ENCODE measurements at places on chromosomes 4 and X.

- DNase-seq = no peak
Observed at GRCh38 chrX:39514801-39515200, 583.0 kb downstream of the BCOR start.

DNA sequence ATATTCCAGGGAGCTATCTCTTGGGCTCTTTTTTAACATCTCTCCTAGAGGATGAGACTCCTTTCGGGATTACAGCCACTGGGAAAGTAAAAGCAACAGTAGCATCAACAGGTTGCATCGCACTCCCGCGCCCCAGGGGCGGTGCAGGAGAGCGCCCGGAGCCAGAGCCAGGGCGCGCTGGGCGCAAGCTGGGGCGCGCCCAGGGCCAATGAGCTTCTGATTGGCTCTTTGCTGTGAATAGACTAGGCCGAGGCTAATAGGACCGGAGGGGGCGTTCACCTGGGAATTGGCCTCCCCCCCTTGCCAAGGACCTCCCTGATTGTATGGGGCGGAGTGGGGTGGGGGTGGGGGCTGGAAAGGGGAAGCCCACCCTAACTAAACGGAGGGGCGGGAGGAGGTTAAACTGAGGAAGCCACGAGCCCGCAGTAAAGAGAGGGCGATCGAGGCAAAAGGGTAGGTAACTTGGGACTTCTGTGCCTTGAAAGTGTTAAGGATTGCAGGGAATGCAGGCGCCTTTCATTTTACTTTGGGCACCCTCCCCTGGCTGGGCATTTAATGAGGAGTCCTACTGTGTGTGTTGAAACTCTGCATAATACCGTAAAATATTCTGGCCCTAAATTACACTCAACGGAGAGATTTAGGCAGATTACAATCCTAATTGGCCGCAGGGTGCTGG is 1.1 kb upstream of the ATOH1 start:
- no peak for DNase-seq

- DNase-seq = no peak
Observed at GRCh38 chrX:69234624-69235023, 69.4 kb upstream of the PJA1 start.

GRCh38 chr4:179353786-179354185 is 1911.5 kb upstream of the AGA start:
- DNase-seq = no peak

- no peak for DNase-seq
Observed at GRCh38 chr4:78345237-78345636, 206.3 kb upstream of the ANXA3 start.

DNA sequence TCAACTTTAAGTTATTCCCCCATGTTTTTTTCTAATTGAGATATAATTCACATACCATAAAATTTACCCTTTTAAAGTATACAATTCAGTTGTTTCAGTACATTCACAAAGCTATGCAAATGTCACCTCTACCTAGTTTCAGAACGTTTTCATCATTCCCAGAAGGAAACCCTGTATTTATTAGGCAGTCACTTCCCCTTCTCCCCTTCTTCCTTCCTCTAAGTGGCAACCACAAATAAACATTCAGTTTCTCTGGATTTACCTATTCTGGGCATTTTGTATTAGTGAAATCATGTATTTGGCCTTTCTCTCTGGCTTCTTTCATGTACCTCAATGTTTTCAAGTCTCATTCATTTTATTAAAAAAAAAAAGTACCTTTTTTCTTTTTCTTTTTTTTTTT is 101.9 kb downstream of the TET2 start:
- DNase-seq = no peak

DNA sequence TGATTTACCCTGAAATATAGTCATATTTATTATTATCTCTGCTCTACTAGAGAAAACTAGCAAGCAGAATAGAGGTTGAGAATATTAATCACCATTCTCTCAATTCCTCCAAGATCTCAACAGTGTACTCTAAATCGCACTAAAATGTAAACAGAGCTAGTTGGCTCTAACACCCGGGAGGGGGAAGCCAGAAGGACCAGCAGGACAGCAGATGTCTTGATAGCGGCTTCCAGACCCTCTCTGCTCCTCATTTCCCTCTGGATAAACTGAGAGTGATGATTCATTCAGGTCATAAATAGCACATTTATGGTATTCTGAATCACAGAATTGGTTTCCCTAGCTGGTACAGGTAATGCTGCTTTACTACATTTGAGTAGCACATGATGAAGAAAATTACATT is 82.5 kb downstream of the TBC1D9 start:
- no peak for DNase-seq

DNA sequence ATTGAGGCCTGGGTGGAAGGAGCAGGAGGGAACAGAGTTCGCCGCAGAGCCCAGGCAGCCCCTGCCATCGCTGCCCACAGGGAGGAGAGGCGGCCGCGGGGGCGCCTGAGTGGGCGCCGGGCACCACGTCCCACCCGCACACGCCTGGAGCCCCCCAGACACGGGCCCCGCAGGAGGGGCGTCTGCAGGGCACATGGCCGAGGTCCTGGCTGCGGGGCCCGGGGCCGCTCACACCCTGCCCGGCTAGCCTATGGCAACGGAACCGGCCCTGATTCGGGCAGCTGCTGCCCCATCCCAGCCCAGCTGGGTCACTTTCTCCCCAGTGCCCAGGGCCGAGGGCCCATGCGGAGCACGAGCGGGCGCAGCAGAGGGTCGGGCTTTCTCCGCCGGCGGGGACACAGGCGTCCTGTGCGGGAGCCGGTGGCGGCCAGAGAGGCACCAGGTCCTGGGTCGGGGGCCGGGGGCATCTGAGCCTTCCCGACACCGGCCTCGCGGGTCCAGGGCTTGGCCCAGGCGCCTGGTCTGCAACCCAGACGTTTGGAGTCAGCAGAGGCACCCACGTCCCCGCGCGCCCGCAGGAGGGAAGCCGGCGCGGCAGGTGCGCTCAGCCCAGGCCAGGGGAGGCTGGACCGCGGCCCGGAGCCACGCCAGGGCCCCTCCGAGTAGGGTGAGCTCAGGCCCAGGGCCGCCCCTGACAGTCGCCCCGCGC is 91.2 kb downstream of the FAM53A start:
- DNase-seq = no peak

GRCh38 chr4:89099034-89099433 is 12.3 kb upstream of the TIGD2 start:
- DNase-seq = no peak

DNA sequence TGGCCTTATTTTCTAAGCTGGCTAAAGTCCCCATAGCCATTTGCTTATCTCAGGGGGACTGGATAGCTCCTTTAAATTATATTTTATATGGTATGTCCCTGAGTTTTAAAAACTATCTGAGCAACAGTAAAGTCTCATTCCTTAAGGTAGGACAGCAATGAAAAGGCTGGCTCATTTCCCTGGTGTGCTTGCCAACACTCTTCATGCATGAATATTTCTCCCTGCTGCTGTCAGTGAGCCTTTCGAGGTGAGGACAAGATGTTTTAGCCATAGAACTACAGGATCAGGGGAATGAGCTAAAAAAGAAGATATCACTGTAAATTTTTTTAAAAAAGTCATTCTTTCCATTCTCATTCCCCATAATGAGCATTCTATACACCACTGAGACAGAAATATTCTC is 427.3 kb upstream of the FAM241A start:
- no peak for DNase-seq

- no peak for DNase-seq
Observed at GRCh38 chr4:166501941-166502382, 628.9 kb downstream of the TLL1 start.

GRCh38 chr4:102036619-102037376 is 246.3 kb downstream of the BANK1 start:
- no peak for DNase-seq

DNA sequence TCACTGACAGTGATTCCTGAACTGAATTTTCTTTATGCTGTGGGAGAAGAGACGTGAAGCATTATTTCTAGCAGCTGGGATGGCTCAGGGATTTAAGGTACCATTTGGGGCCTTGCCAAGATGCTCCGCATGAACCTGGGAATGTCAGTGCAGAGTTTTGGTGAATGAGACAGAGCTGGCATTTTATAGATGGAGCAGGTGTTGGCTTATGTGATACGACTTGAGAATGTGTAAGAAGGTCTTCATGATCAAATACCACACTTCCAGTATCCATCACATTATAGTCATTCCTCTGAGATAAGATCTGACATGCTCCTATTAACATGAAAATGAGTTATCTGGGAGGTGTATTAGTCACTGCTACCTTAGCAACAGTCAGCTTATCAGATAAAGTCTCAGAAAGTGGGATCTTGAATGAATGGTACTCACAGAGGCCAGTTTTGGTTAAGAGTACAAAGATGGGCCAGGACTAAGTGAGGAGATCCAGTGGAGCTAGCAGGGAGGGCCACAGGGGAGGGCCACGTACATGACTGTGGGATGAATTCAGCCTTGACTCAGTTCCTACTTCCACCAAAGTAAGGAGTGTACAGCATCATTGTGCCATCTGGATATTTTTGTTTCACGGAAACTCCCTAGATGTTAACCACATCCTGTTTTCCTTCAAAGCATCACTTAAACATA is 116.7 kb downstream of the SPCS3 start:
- DNase-seq = no peak

- no peak for DNase-seq
Observed at GRCh38 chrX:10749113-10749512, 128.7 kb upstream of the MID1 start.

DNA sequence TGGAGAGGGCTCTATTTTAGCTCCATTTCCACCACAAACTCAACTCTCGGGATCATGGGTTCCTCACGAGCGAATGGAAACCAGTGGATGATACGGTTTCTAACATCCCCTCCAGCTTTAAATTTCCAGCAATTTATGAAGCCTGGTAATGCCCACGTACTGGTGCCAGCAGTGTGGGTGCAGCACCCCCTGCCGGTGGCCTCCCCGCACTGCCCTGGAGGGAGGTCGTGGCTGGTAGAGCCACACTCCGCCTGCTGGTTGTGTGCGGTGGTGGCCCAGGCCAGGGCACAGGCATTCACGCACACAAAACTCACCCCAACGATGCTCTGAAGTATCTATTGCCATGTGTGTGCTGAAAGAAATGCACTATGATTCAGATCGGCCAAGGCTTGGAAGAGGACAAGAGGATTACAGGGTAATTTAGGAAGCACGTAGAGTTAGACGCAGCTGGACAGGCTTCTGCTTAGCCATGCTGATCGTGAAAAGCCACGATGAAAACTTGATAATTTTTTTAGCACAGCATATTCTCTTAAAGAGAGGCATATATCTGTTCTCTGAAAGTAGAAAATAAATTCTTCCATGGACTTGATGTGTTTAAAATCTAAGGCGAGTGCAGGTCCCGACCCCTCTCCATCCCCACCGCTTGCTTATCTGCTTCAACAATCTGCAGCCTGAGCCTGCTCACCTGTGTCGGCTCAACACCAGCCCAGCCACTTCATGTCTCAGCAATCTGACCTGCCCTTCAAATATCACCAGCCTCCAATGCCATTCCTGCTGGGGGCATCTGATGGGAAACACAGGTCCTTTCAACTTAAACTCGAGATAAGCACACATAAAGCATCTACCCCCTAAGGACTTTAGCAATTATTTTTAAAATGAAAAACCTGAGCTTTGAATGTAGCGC is 59.1 kb downstream of the SCD5 start:
- DNase-seq = no peak

GRCh38 chr4:80388284-80388607 is 52.7 kb downstream of the CFAP299 start:
- no peak for DNase-seq

- no peak for DNase-seq
Observed at GRCh38 chr4:185591679-185592141, 56.4 kb upstream of the PDLIM3 start.

- DNase-seq = no peak
Observed at GRCh38 chr4:1900087-1900433, 28.9 kb downstream of the NSD2 start.

- DNase-seq = no peak
Observed at GRCh38 chrX:65633826-65634225, 33.6 kb upstream of the MSN start.

DNA sequence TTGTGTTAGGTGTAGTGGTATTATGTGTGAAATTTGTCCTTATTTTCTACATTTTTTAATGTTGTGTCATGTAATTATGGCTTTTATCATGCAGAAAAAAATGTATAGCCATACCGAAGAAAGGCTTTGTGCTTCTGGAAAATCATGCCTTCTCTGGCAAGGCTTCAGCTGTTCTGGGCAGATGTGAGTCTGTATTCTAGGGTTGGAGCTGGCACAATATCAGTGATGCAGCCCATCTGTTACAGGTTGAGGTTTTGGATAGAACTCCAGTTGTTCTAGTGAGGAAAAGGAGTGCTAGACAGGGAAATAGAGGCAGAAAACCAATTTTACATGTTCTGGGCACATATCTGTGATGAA is 44.8 kb upstream of the PRSS12 start:
- no peak for DNase-seq

DNA sequence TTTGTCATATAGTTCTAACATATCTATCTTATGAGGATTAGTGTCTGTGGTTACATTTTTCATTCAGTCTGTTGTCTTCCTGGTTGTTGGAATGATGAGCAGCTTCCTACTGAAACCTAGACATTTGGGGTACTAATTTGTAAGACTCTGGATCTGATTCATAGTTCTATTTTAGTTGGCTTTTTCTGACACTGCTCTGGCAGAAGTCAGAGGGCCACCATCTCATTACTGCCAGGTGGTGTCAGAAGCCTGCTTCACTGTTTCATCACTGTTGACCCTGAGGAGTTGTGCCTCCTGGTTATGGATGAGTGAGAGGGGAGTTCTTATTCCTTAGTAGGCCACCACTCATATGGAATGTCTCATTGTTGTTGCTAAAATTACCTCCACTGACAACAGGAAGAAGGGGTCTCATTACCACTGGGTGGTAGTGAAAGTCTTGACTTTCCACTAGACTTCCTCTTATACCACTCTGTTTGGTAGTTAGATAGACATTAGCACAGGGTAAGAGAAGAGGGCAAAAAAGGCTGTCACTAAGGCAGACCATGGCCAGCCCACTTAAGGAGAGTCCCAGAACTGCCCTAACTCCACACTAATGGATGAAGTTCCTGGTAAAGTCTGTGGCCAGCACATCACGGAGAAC is 395.2 kb downstream of the SPOCK3 start:
- no peak for DNase-seq

DNA sequence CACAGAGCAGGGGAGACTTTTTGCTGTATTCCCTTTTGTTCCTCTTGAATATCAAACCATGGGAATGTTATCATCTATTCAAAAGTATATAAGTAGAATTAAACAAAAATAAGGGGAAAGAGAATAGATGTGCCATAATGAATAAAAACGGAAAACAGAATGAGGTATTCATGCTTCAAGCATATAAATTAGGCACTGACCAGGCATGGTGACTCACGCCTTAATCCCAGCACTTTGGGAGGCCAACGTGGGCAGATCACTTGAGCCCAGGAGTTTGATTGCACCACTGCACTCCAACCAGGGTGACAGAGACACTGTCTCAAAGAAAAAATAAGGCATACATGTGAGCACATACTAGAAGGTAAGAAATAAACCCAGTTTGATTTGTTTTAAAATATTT is 16.3 kb upstream of the NEUROG2 start:
- no peak for DNase-seq
